CD14-positive monocyte (primary cell): ENCODE measurements at places on chromosomes 11 and 22.

DNA sequence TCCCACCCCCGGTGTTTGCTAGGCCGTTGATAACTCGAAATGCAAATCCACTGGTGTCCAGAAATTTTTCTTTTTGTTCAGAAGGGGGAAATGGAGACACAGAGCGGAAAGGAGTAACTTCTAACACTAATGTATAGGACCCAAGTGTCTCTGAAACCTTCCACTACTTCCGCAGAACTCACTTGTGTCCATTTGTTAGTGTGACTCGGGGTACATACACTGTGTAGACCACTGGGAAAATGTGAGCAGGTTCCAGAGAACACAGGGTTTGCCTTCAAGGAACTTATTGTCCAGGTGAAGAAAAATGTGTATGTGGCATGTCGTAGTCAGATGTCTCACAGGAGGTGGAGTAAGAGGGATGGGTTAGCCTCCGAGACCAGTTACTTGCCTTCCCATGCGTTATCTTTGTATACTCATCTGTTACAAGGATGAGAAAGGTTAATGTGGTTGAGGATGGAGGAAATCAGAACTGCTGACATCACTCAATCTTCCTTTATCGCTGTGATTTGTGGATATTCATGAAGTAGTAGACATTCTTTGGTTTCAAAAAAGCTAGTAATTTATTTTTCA is 857 bp downstream of the ARCN1 start:
- peak; percentile 13 for DNase-seq

DNA sequence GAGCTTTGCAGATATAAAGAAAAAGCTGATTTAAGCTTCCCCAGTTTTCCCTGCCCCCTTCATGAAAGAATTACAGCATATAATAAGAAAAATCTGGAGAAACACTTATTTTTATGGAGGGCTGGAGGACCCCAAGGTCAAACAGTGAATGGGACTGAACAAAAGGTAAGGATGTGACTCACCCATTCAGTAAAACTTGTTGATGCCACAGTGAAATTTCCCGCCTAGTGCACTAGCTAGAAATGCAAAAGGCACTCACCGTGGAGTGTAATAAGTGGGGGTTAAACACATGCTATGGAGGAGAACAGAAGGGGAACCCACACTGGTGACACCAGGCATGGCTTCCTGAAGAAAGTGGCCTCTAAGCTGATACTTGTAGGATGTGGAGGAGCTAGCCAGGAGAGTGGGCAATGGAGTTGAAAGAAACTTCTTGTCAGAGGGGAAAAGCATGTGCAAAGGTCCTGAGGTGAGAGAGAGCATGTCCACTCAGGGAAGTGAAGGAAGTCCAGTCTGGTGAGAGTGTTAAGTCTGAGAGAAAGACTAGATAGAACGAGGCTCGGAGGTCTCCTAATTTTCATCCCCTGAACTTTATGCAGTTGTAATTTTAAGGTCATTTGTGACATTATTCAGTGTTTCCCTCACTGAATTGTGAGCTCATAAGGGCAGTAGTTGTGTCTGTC is 77.1 kb downstream of the MIAT start:
- DNase-seq: no peak

GRCh38 chr11:117072517-117073461 is 25.4 kb downstream of the SIK3 start:
- DNase-seq: peak; percentile 78

DNA sequence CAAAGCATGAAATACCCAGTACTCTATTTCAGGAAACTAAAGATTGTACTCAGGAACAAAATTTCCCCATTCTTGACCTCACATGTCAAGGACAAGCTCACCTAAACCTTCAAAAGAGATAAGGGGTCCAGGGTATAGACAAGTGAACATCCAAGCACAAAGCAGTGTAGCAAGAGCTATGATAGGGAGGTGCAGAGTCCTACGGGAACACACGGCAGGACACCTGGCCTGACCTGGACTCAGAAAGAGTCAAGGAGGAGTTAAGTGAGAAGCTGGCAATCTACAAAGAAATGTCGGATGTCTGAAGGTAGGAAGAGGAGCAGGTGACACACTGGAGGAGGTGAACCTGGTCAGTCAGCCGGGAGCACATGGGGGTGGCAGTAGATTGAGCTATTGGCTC is 67.1 kb upstream of the LDLRAD3 start:
- DNase-seq: no peak
